Stimulated activated CD4-positive, alpha-beta T cell treated with anti-CD3 and anti-CD28 coated beads, TNF-alpha, amount 100 ng/mL, for 1 hour (primary cell): ENCODE measurements at places on chromosomes 6 and 20.

- DNase-seq, result no peak
Observed at GRCh38 chr6:119157506-119157815, 79.0 kb upstream of the FAM184A start.

DNA sequence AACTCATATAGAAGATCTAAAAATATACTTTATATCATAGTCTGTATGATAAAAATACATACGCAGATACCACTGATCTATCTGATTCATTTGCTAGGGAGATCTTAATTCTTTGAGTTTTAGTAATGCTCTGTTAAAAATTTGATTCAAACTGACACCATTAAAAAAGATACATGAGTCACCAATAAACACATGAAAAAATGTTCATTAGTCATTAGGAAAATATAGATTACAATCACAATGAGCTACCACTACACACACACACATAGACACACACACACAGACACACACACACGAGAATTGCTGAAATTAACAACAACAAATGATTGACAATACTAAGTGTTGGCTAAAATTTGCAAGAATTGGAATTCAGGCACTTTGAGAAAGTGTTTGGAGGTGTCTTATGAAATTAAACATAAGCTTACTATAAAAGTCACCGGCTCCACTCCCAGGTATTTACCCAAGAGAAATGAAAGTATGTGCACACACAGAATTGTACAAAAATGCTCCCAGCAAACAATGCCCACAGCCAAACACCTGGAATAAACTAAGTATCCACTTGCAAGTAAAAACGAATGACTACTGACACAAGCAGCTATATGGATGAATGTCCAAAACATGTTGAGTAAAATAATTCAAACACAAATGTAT, 117.7 kb upstream of the GGTLC1 start:
- no peak for DNase-seq

GRCh38 chr6:56241124-56241802, 6.1 kb downstream of the COL21A1 start:
- no peak for DNase-seq

GRCh38 chr6:154329350-154330170, 27.0 kb downstream of the IPCEF1 start:
- DNase-seq, result no peak

DNA sequence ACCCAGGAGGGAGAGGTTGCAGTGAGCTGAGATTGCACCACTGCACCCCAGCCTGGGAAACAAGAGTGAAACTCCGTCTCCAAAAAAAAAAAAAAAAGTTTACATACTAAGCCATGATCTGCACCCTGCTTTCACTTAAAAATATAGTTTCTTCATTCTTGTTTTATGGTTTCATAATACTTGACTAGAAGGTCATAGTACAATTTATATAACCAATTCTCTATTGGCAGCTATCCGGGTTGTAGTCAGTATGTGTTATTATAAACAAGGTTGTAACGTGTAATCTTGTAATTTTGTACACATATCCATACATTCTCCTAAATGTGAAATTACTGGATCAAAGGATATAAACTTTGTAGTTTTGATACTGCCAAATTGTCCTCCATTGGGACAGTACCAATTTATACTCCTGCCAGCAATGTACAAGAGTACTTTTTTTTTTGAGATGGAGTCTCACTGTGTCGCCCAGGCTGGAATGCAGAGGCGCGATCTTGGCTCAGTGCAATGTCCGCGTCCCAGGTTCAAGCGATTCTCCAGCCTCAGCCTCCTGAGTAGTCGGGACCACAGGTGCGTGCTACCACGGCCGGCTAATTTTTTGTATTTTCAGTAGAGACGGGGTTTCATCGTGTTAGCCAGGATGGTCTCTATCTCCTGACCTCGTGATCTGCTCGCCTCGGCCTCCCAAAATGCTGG, 144.8 kb downstream of the GJA10 start:
- DNase-seq, result no peak

GRCh38 chr20:2485080-2485479, 14.5 kb upstream of the SNRPB start:
- DNase-seq, result no peak

GRCh38 chr20:39533858-39534257, 571.7 kb downstream of the DHX35 start:
- DNase-seq, result no peak

DNA sequence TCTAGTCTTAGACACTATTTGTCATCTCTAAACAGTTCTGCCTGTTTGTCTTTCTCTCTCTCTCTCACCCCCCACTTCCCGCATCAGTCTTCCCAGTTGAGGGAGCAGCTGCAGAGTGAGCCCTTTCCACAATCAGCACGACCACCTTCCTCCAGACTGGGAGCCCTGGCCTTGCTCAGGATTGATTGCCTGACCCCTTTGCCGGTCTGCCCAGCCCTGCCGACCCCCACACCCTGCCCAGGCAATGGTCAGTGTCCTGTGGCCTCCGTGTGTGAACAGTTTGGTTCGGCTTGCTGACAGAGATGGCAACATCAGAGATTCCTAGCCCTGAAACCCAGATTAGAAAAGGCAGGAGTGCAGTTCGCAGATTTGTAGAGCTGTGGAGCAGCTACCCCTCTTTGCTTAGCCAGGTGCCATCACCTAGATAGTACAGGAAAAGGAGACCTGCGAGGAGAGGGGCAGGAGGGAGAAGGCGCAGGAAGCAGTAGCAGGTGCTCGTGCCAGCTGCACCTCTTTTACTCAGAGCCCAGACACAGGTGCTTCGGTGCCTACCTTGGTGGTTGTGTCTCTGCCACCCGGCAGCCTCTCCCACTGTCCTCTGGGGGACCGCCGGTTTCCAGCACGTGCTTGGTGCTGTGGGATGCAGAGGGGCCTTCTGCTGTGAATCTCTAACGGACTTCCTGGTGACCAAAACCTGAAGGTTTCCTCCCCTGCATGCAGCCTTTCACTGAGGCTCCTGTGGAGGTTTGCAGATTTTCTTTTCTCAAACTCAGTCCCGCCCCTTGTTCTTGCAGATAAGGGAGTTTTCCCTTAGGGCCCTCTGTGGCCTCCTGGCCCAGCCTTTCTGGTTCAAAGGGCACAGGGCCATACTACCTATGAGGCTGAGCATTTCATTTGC, 92.4 kb downstream of the SCML4 start:
- DNase-seq, result no peak

DNA sequence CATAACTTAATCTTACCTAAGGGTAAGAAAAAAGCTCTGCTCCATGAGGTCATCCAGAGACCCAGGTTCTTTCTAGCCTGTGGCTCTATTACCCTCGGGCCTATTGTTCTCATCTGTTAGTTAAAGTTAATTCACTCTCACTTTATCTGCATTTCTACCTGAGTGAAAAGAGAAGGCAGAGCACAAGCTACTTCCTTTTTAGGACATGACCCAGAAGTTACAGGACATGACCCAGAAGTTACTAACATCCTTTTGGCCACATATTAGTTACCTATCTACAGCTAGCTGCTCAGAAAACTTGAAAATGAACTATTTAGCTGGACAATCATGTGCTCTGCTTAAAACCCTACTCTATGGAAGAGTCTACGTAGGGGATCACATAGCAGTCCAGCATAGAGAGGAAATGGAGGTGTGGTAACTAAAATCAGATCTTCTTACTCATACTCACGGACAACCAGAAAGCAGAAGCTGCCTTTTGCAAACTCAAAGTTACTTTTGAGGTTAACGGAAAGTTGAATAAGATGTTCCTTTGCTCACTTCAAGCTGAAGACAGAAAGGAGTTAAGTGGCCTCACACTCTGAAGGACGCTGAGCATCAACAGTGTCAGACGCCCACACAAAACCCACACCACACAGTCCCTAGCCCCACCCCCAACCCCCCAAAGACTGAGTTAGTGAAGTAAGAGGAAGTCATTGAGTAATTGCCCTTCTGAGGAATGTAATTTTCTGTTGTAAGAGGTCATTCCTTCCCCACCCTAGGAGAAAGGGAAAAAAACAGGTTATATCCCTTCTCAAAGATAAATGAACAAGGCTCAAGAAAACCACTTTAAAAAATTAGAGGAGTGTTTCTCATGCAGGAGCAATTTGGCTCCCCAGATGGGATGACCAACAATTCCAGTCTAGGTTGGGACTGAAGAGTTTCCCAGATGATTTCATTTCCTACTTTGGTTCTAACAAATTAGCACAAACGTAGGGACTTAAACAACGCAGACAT, 45.9 kb upstream of the TAB2 start:
- DNase-seq, result peak; percentile 12

DNA sequence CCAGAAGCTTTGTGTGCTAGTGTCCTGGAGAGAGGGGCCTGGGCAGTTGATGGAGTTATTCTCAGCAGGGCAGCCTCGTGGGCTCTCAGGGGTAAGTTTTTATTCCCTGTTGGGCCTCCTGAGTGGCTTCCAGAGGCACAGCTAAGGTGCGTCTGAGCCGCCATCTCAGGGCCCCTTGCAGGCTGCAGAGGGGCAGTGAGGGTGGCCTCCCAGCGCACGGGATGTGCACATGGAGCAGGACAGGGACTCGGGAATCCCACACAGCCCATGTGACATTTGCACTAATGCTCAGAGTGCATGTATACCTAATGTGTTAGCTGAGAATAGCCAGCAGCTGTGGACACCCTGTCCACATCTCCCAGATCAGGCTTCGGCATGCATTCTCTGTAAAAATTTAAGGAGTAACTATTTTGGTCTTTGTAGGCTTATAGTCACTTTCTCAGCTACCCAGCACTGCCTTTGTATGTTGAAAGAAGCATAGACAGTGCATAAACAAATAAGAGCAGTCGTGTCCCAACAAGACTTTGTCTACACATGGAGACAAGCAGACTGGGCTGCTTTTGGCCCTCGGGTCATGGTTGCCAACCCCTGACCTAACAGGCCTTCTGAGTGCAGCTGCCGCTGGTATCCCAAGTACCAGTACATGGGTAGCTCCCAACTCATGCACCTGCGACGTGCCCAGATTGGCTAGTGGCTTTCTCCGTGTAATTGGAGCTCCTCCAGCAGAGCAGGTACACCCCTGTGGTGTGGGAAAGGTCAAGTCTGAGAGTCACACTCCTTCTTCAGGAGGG, 18.6 kb upstream of the CST9L start:
- no peak for DNase-seq

- DNase-seq, result no peak
Observed at GRCh38 chr6:158674342-158675131, 24.7 kb downstream of the SYTL3 start.

- no peak for DNase-seq
Observed at GRCh38 chr6:150967910-150968309, 102.4 kb downstream of the MTHFD1L start.

DNA sequence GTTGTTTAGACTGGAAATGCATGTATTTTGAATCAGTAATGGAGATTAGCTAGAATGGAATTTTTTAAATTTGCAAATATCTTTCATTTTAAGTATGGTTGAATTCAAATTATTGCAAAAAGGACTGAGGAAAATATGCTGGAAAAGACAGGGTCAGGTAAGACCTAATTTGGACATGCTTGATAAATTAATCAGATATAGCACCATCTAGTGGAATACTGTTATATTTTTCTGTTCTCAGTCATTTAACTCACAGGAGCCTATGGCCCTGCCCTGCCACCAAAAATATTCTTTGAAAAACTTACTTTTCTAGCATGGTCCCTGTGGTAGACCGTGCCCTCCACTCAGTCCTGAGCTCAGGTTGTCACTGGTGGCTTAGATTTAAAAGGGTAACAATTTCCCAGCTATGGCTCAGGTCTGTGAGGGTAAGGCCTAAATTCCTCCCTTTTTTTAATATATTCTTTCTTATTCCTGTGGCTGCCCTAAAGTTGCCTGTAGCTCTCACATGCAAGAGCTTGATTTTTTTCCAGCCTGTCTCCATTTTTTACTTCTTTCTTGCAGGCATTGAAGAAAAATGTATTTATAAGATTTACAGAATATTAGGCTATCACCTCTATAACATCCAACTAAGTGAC, 25.3 kb upstream of the KIAA1586 start:
- no peak for DNase-seq

- DNase-seq, result no peak
Observed at GRCh38 chr20:37416848-37417616, 71.1 kb downstream of the SRC start.

- no peak for DNase-seq
Observed at GRCh38 chr20:50788045-50788991, 6.5 kb upstream of the BCAS4 start.

DNA sequence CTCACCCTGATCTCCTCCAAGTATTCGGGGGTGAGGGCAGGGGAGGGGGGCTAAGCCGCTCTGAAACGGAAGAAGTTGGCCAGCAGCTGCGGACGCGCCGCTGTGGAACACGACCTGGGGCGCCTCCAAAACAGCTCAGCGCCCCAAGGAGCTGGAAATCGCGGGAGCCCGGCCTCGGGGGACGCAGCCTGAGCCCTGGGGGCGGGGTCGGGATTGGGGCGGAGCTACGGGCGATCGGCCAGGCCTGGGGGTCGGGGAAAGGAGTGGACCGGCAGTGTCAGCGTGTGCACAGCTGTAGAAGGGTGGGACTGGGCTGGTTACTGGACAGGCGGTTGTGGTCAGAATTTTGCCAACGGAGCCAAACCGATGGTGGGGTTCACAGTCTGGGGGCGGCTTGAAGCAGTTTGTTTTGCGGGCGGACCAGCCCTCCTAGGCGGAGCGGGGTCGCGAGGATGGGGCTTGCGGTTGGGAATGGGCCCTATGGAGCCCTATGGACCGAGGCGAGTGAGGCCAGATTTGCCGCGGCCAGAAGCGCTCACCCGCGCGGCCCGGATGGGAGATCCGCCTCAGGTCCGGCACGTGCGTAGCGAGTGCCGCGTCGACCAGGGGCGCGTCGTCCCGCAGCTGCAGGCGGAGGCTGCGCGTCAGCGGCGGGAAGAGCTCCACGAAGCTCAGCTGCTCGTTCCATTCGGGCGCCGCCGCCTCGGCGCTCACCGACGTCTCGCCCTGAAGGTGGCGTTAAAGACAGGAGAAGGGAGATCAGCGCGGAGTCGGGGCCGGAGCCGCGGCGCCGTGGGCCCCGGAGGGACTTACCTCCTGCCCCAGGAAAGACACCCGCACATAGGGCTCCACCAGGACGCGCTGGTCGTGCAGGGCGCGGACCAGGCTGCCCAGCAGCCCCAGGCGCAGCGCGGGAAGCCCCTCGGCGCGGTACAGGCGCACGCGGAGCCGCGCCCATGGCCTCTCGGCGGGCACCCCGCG, 14.3 kb upstream of the SPAG4 start:
- DNase-seq, result peak; percentile 62

- no peak for DNase-seq
Observed at GRCh38 chr6:47064274-47064673, 22.1 kb upstream of the ADGRF1 start.

- DNase-seq, result no peak
Observed at GRCh38 chr6:169426611-169427010, 173.0 kb upstream of the THBS2 start.

DNA sequence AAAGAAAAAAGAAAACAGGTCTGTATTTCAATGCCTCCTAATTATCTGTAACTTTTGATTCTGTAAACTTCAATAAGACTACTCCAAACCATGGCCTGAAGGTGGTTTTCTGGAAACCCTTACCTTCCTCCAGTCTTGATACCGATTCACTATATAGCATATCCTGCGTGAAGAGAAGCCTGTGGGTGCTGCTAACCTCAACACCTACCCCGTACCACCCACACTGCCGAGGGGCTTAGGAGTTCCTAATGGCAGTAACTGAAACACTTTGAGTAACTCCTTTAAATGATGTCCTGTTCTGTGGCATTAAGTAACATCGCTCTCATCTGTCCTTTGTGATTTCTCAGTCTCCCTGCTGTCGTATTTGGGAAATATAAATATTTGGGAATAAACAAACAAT, 104.5 kb upstream of the CARMIL1 start:
- no peak for DNase-seq
